T-helper 17 cell (primary cell): ENCODE measurements at places on chromosomes 16 and 17.

GRCh38 chr17:4948166-4948930 lies at the start of gene PFN1:
PFN1 (minus strand) TSS chr17:4948530; CDS start chr17:4948394, 136 bp downstream.
- DNase-seq: peak; percentile 86
- H3K27ac ChIP-seq: peak within 1 kb of the TSS; percentile 96
- peak within 1 kb of the TSS; percentile 100 for H3K4me3 ChIP-seq
- peaks cover 43% of the 10 kb centered on the region for H3K4me1 ChIP-seq

GRCh38 chr17:73231395-73231794 lies 30.3 kb downstream of the CPSF4L start:
- H3K27me3 ChIP-seq: no peaks in the 10 kb centered on the region
- peaks cover 54% of the 10 kb centered on the region for H3K4me1 ChIP-seq
- peak overlapping the region; percentile 95 for H3K4me3 ChIP-seq
- no peak for DNase-seq
- H3K36me3 ChIP-seq: peaks cover 7% of the 10 kb centered on the region
- peak overlapping the region; percentile 98 for H3K27ac ChIP-seq

DNA sequence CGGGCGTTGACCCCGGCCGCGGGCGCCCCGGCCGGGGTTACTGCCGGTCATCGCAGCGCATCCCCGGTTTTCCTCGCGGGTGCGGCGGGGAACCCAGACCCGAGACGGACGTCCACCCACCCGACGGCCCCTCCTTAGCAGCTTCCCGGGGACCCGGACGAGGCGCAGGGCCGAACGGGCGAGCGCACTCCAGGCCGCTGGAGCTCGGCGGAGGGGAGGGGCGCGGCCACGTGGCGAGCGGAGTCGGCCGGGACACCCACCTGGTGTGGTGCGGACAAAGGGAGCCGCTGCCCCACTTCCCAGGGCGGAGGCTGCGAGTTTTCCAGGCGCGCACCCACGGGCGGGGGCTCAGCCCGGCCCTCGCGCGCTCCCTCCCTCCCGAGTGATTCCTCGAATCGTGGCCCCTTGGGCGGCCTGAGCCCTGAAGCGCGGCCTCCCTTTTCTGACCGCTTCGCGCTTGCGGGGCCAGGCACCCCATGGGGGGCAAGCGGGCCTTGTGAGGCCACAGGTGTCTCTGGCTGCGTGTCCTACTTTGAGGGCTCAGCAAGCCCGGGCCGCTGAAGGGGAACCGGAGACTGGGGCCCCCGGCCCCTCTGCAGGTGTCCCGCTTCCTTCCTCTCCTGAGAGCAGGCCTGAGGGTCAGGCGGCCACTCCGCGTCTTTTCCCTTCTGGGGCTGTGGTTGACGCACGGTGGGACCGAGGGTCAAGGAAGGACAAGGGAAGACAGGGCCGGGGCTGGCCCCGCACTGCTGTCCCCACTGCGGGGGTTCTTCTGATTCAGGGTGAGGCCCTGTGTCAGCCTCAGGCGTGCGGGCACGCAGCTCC lies 1.1 kb upstream of the FASN start:
- peaks cover 8% of the 10 kb centered on the region for H3K4me1 ChIP-seq
- H3K4me3 ChIP-seq: peak overlapping the region; percentile 83
- no peaks in the 10 kb centered on the region for H3K36me3 ChIP-seq
- no peaks in the 10 kb centered on the region for H3K27me3 ChIP-seq
- no peak for DNase-seq

GRCh38 chr16:3513892-3514583 lies 13.2 kb downstream of the CLUAP1 start:
- H3K4me3 ChIP-seq: no peak overlapping the region
- DNase-seq: no peak
- peaks cover 26% of the 10 kb centered on the region for H3K4me1 ChIP-seq
- H3K36me3 ChIP-seq: peaks cover 12% of the 10 kb centered on the region

- no peak overlapping the region for H3K27ac ChIP-seq
- H3K27me3 ChIP-seq: no peaks in the 10 kb centered on the region
- no peak overlapping the region for H3K4me3 ChIP-seq
These were observed 18.6 kb downstream of the FOXN1 start for GRCh38 chr17:28524476-28525424.

GRCh38 chr17:5843366-5844026 lies 226.7 kb upstream of the WSCD1 start:
- no peaks in the 10 kb centered on the region for H3K36me3 ChIP-seq
- peaks cover 10% of the 10 kb centered on the region for H3K27me3 ChIP-seq
- no peak overlapping the region for H3K27ac ChIP-seq
- DNase-seq: no peak
- no peak overlapping the region for H3K4me3 ChIP-seq

GRCh38 chr17:50787106-50787505 lies 19.8 kb upstream of the ANKRD40CL start:
- peaks cover 17% of the 10 kb centered on the region for H3K4me1 ChIP-seq
- peaks cover 6% of the 10 kb centered on the region for H3K36me3 ChIP-seq
- no peak overlapping the region for H3K4me3 ChIP-seq
- no peak for DNase-seq
- H3K27me3 ChIP-seq: peaks cover 17% of the 10 kb centered on the region

DNA sequence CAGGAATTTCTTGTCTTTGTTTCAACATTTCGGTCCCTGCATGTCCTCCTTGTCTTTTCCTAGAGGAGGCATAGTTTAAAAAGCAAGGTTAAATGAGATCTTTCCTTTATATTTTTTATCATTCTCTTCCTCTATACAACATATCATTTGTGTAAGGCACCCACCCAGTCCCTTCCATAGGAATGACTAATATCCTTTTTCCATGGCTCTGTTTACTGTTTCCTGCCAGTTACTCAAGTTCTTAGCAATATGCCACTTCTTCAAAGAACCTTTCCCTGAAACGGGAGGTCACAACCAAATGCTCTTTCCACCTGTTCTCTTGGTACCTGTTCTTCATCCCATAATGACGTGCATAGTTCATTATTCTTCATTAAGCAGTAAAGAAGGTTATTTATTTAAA lies 1237.1 kb upstream of the GOT2 start:
- no peaks in the 10 kb centered on the region for H3K4me1 ChIP-seq
- H3K27ac ChIP-seq: no peak overlapping the region
- no peaks in the 10 kb centered on the region for H3K27me3 ChIP-seq
- no peaks in the 10 kb centered on the region for H3K36me3 ChIP-seq

DNA sequence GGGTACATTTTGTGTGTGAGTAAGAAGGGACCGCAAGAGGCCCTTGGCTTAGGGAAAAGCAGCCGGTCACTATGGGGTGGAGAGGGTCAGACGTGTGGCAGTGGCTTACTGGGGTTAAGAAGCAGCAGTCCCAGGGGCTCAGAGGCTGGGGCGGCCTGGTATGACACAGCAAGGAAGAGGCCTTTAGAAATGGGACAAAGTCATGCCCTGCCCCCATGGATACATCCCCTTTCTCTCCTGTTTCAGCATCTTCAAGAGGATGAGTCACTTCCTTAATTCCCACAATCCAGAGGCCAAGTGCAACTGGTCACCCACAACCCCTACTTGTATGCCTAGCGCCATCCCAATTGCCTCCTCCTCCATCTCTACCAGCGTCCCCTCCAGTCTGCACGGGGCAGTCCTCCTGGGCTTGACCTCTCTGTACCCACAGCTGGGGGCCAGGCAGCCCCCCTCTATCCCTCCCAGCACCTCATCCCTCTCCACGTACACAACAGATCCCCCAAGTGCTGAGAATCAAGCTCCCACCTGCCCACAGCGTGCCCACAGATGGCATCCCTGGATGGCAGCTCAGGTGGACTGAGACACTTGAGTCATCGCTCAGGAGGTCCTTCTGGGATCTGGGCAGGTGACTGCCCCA lies 6.9 kb upstream of the EFTUD2 start:
- peaks cover 6% of the 10 kb centered on the region for H3K4me1 ChIP-seq
- H3K4me3 ChIP-seq: no peak overlapping the region
- peaks cover 42% of the 10 kb centered on the region for H3K27me3 ChIP-seq
- H3K27ac ChIP-seq: peak overlapping the region; percentile 2
- DNase-seq: no peak
- H3K36me3 ChIP-seq: peaks cover 4% of the 10 kb centered on the region

GRCh38 chr16:47073223-47074155 lies 70.3 kb downstream of the NETO2 start:
- no peak overlapping the region for H3K4me3 ChIP-seq
- no peaks in the 10 kb centered on the region for H3K36me3 ChIP-seq
- H3K4me1 ChIP-seq: peaks cover 6% of the 10 kb centered on the region
- no peak overlapping the region for H3K27ac ChIP-seq
- no peaks in the 10 kb centered on the region for H3K27me3 ChIP-seq

GRCh38 chr17:16383216-16383615 lies 2.3 kb downstream of the UBB start:
- peak overlapping the region; percentile 100 for H3K27ac ChIP-seq
- peaks cover 7% of the 10 kb centered on the region for H3K36me3 ChIP-seq
- no peaks in the 10 kb centered on the region for H3K27me3 ChIP-seq

DNA sequence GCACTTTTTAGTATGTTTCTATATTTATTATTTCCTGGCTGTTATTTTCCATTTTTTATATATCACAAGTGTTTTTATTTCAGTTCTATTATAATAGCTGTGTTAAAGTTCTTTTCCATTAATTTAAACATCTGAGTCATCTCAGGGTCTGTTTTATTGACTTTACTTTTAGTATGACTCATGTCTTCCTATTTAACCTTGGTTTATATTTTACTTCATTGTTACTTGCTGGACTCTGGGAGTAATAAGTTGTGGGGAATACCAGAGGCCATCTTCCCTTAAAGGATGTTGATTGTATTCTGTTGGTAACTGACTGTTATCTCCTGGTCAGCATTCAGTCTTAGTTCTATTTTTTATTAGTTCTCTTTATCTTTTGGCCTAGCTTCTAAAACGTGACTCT lies 1508.2 kb downstream of the CDH11 start:
- H3K4me3 ChIP-seq: no peak overlapping the region
- H3K27ac ChIP-seq: no peak overlapping the region
- DNase-seq: no peak
- H3K27me3 ChIP-seq: no peaks in the 10 kb centered on the region
- H3K36me3 ChIP-seq: no peaks in the 10 kb centered on the region

GRCh38 chr17:83186226-83186625 lies 106.8 kb downstream of the METRNL start:
- no peaks in the 10 kb centered on the region for H3K27me3 ChIP-seq
- DNase-seq: no peak
- H3K27ac ChIP-seq: no peak overlapping the region
- no peaks in the 10 kb centered on the region for H3K36me3 ChIP-seq

DNA sequence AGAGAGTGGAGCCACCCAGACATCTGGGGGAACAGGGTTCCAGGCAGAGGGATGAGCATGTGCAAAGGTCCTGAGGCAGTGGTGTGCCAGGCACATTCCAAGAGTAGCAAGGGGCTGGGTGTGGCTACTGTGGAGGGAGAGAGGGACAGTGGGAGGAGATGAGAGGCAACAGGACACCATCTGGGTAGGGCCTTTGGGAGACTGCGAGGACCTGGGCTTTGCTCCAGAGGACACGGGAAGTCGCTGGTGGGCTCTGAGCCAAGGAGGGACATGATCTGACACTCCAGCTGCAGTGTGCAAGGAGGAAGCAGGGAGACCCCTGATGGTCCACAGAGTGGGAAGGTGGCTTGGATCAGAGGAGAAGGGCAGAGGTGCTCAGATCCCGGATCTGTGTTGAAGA lies 56.7 kb upstream of the MED9 start:
- H3K27me3 ChIP-seq: no peaks in the 10 kb centered on the region
- H3K4me1 ChIP-seq: peaks cover 14% of the 10 kb centered on the region
- no peak for DNase-seq

- no peaks in the 10 kb centered on the region for H3K27me3 ChIP-seq
- peak overlapping the region; percentile 85 for H3K4me3 ChIP-seq
- peak; percentile 27 for DNase-seq
- H3K36me3 ChIP-seq: peaks cover 5% of the 10 kb centered on the region
- H3K27ac ChIP-seq: no peak overlapping the region
- H3K4me1 ChIP-seq: peaks cover 32% of the 10 kb centered on the region
These were observed 57.3 kb downstream of the RAP1GAP2 start for GRCh38 chr17:2853283-2854142.

GRCh38 chr17:31487648-31488263 lies 96.3 kb downstream of the RAB11FIP4 start:
- H3K36me3 ChIP-seq: no peaks in the 10 kb centered on the region
- H3K4me3 ChIP-seq: peak overlapping the region; percentile 92
- peak; percentile 90 for DNase-seq
- H3K4me1 ChIP-seq: peaks cover 43% of the 10 kb centered on the region

- H3K27ac ChIP-seq: peak overlapping the region; percentile 21
- DNase-seq: no peak
- H3K4me1 ChIP-seq: peaks cover 40% of the 10 kb centered on the region
- H3K36me3 ChIP-seq: no peaks in the 10 kb centered on the region
- no peak overlapping the region for H3K4me3 ChIP-seq
These were observed 1.9 kb downstream of the FBXL8 start for GRCh38 chr16:67161595-67162058.

- peak; percentile 20 for DNase-seq
- H3K36me3 ChIP-seq: peaks cover 3% of the 10 kb centered on the region
- no peaks in the 10 kb centered on the region for H3K27me3 ChIP-seq
- peak overlapping the region; percentile 80 for H3K27ac ChIP-seq
- peak overlapping the region; percentile 67 for H3K4me3 ChIP-seq
- H3K4me1 ChIP-seq: peaks cover 30% of the 10 kb centered on the region
These were observed 72.8 kb downstream of the MMD start for GRCh38 chr17:55348749-55349354.

DNA sequence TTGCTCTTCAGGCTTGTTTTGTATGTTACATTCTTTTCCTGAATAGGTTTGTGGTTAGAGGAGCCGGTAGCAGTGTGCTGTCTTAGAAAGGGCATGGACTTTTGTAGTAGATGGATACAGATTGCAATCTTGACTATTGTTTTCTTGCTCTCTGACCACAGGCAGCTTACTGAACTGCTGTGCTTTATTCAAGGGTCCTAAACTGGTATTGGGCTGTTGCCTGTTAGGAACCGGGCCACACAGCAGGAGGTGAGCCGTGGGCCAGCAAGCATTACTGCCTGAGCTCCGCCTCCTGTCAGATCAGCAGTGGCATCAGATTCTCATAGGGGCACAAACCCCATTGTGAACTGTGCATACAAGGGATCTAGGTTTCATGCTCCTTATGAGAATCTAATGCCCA lies 373.9 kb downstream of the CPPED1 start:
- no peak for DNase-seq
- no peak overlapping the region for H3K27ac ChIP-seq
- H3K4me1 ChIP-seq: peaks cover 26% of the 10 kb centered on the region

- no peaks in the 10 kb centered on the region for H3K27me3 ChIP-seq
- no peaks in the 10 kb centered on the region for H3K36me3 ChIP-seq
- no peak overlapping the region for H3K27ac ChIP-seq
- peaks cover 2% of the 10 kb centered on the region for H3K4me1 ChIP-seq
- no peak for DNase-seq
- no peak overlapping the region for H3K4me3 ChIP-seq
These were observed 13.7 kb downstream of the SHCBP1 start for GRCh38 chr16:46607529-46607928.

DNA sequence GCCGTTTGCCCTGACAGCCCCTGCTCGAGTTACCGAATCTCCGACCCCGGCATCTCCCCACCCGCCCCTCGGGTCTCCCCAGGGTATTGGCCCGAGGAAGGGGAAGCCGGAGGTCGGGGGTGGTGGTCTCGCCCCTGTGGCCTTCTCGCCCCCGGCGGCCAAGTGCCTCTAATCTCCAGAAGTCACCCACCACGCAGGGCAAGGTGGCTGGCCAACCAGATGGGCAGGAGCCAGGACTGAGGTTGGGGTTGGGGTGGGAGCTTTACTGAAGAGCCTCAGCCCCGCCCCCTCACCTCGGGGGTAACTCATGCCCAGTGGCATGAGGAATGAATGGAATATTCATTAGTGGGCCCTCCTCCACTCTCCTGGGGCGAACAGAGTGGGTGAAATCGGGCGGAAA lies 637 bp downstream of the DHRS11 start:
- H3K27me3 ChIP-seq: no peaks in the 10 kb centered on the region
- H3K4me1 ChIP-seq: peaks cover 26% of the 10 kb centered on the region
- H3K36me3 ChIP-seq: no peaks in the 10 kb centered on the region
- no peak for DNase-seq
- peak overlapping the region; percentile 87 for H3K4me3 ChIP-seq

GRCh38 chr16:14329727-14330350 lies 258.7 kb downstream of the MRTFB start:
- H3K4me3 ChIP-seq: no peak overlapping the region
- DNase-seq: no peak
- H3K36me3 ChIP-seq: no peaks in the 10 kb centered on the region
- H3K4me1 ChIP-seq: peaks cover 4% of the 10 kb centered on the region
- H3K27ac ChIP-seq: no peak overlapping the region
- no peaks in the 10 kb centered on the region for H3K27me3 ChIP-seq
